Activated CD8-positive, alpha-beta T cell treated with anti-CD3 and anti-CD28 coated beads, Interleukin-2, amount 10 ng/mL, durations not matched to agents 7 days and 5 days (primary cell): ENCODE measurements at places on chromosomes 12 and 14.

GRCh38 chr12:47745485-47746041 is 13.1 kb downstream of the RAPGEF3 start:
- H3K4me3 ChIP-seq, result no peak overlapping the region
- no peak for DNase-seq
- H3K36me3 ChIP-seq, result no peaks in the 10 kb centered on the region
- H3K27me3 ChIP-seq, result peaks cover 24% of the 10 kb centered on the region
- H3K4me1 ChIP-seq, result peaks cover 17% of the 10 kb centered on the region

- H3K27me3 ChIP-seq, result no peaks in the 10 kb centered on the region
- DNase-seq, result no peak
Observed at GRCh38 chr14:80316441-80316840, 105.1 kb upstream of the DIO2 start.

DNA sequence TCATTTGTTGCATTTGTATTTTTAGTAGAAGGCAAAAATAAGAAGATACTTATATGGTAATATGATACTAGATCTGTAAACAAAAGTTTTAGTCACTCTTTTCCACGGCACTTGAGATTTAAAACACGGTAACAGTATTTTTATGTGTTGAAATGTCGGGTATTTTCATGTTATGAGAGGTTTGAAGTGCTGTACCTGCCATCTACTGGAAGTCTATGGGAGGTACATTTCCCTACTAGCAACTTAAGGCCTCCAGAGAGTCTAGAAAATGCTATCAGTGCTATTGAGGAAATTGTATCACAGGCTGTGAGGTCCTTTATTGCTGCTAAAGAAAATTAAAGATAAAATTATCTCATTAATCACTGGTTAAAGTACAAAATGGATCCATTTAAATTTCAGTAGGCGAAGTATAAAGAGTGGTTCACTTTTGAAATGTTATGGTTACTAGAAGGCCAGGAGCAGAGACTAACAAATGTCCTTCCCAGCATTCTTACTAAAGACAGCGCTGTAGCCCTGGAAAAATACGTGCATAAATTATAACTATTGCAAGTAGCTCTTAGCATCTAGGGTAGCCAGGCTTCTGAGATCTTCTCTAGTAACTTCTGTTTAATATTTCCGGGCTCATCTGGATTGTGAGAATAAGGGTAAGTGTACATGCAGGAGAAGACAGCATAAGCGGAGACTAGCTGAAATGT is 77.6 kb upstream of the PRKD1 start:
- H3K4me1 ChIP-seq, result no peaks in the 10 kb centered on the region
- H3K4me3 ChIP-seq, result no peak overlapping the region
- no peaks in the 10 kb centered on the region for H3K27me3 ChIP-seq
- DNase-seq, result no peak
- no peak overlapping the region for H3K27ac ChIP-seq
- H3K36me3 ChIP-seq, result no peaks in the 10 kb centered on the region

DNA sequence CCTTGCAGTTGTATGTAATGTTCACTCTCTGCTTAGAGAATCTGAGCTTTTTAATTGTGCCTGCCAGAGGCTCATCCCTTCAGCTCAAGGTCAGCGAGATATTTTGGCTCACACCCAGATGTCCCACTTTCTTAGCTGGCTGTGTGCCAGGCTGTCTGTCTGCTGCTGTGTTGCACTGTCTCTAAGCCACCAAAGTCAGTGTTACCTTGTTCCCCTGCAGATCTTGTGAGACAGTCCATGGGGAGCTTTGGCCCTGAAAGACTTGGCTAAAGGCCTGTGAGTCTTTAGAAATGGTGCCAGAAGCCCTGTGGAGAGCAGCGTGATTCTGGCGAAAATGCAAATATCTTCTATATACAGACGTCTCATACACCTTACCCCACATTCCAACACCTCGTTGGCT is 293.7 kb downstream of the TTC6 start:
- no peaks in the 10 kb centered on the region for H3K36me3 ChIP-seq
- H3K4me3 ChIP-seq, result no peak overlapping the region
- H3K4me1 ChIP-seq, result no peaks in the 10 kb centered on the region
- no peak for DNase-seq
- H3K27ac ChIP-seq, result no peak overlapping the region

DNA sequence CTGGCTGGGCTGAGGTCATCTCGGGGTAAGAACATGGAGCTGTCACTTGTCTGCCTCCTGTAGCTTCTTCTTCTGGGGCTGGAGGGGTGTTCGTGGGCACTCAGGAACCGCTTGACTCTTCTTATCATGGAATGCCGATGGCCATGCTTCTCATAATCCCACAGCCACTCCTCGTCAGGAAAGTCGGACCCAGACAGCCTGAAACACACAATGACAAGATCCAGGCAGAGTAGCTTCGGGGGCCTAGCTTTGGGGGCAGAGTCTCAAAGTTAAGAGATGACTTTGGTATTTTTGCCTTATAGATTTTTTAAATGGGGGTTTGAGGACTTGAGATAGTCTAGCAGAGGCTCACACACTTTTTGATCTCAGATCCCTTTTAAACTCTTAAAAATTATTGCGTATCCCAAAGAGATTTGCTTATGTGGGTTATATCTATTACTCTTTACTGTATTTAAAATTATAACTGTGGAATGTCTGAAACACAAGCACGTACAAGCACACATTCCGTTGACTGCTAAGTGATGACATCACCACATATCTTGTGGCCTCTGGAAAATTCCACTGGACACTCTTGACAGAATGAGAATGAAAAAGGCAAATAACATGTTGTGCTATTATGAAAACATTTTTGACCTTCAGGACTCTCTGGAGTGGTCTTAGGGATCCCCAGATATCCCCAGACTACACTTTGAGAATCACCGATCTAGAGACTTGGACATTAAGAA is 43.3 kb downstream of the BEST3 start:
- DNase-seq, result no peak
- no peaks in the 10 kb centered on the region for H3K36me3 ChIP-seq
- H3K4me3 ChIP-seq, result no peak overlapping the region
- H3K4me1 ChIP-seq, result no peaks in the 10 kb centered on the region
- peaks cover 18% of the 10 kb centered on the region for H3K27me3 ChIP-seq

DNA sequence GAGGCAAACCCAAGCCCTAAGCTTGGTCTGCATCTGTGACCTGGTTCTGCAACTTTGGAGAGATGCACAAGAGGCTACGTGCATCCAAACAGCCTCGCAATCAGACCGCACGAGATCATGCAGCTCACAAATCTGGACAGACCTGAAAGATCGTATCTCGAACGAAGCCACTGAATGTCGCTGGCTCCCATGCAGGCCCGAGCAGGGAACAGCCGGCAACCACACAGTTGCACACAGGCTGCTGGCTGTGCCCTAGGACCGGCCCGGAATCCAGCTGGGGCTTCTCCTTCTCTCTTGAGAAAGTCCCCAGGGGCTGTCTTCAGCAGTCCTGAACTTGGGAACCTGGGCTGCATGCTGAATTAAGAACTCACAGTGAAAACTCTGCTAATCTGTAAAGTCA is 27.9 kb downstream of the WNT5B start:
- H3K4me3 ChIP-seq, result no peak overlapping the region
- peaks cover 12% of the 10 kb centered on the region for H3K4me1 ChIP-seq

GRCh38 chr12:132784580-132784979 is 22.9 kb upstream of the ANKLE2 start:
- H3K27ac ChIP-seq, result peak overlapping the region; percentile 48
- H3K4me3 ChIP-seq, result no peak overlapping the region

DNA sequence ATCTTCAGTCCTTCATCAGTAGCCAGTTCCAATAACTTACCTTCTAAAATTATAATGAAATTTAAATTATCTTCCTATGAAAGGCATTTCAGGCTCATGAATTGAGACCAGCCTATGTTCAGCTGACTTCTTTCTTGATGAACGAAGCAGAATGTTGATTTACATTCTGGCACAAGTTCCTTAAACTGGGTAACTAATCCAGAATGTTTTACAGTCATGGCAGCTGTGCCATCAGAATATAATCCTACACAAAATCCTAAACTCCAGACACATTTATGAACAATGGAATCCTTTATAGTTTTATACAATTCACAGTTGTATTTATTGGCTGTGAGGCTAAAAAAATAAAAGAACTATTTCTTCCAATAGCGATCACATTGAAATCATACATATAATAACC is 97.3 kb upstream of the CPM start:
- H3K4me3 ChIP-seq, result no peak overlapping the region
- H3K27ac ChIP-seq, result no peak overlapping the region
- H3K36me3 ChIP-seq, result no peaks in the 10 kb centered on the region
- peaks cover 15% of the 10 kb centered on the region for H3K27me3 ChIP-seq
- no peak for DNase-seq
- H3K4me1 ChIP-seq, result no peaks in the 10 kb centered on the region

- H3K36me3 ChIP-seq, result peaks cover 89% of the 10 kb centered on the region
- no peaks in the 10 kb centered on the region for H3K27me3 ChIP-seq
- H3K4me3 ChIP-seq, result peak overlapping the region; percentile 99
- DNase-seq, result no peak
- H3K27ac ChIP-seq, result peak overlapping the region; percentile 100
- peaks cover 54% of the 10 kb centered on the region for H3K4me1 ChIP-seq
Observed at GRCh38 chr12:6533653-6533922, 729 bp upstream of the GAPDH start.

DNA sequence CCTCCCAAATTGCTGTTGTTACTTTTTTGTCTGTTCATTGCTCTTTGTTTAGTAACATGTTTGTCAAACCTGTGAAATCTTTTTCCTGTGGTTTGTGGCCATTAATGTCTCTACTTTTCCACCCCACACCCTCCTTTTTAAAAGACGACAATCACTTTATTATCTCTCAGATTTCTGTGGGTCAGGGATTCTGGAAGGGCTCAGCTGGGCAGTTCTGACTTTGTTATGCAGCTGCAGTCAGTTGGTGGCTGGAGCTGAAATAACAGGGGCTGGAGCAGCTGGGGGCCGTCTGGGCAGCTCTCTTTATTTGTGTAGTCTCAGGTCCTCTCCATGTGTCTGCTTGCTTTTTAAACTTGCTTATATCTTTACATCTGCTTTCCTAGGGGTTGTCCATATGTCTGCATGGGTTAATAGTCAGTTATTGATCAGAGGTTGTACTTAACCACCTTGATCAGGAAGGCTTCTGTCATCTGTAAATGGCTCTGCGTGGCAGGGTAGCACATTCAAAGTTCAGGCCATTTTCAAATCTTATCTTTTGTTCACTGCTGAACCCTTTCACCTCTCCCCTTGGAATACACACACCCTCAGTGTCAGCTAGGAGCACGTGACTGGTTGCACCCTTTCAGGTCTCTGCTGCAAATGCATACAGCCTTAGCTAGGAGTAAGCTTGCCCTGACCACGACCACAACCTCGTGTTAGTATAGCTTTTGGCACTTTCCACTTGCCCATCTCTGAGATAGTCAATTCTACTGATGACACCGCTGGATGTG is 27.9 kb downstream of the BORCS5 start:
- DNase-seq, result peak; percentile 84
- peaks cover 57% of the 10 kb centered on the region for H3K36me3 ChIP-seq
- H3K27me3 ChIP-seq, result no peaks in the 10 kb centered on the region

DNA sequence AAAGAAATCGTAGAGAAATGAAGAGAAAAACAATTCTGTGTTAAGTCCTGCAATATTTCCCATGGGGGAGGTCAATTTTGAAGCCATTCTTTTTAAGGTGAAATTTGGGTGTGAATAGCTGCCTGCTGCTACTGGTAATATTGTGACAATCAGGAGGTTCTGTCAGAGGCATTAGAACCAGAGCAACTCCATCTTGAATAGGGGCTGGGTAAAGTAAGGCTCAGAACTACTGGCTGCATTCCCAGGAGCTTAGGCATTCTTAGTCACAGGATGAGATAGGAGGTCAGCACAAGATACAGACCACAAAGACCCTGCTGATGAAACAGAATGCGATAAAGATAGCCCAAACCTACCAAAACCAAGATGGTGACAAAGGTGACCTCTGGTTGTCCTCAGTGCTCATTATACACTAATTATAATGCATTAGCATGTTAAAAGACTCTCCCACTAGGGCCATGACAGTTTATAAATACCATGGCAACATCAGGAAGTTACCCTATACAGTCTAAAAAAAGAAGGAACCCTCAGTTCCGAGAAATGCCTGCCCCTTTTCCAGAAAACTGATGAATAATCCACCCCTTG is 24.8 kb upstream of the MTHFD1 start:
- no peaks in the 10 kb centered on the region for H3K36me3 ChIP-seq
- H3K27ac ChIP-seq, result no peak overlapping the region
- no peaks in the 10 kb centered on the region for H3K27me3 ChIP-seq
- no peak for DNase-seq
- no peak overlapping the region for H3K4me3 ChIP-seq

DNA sequence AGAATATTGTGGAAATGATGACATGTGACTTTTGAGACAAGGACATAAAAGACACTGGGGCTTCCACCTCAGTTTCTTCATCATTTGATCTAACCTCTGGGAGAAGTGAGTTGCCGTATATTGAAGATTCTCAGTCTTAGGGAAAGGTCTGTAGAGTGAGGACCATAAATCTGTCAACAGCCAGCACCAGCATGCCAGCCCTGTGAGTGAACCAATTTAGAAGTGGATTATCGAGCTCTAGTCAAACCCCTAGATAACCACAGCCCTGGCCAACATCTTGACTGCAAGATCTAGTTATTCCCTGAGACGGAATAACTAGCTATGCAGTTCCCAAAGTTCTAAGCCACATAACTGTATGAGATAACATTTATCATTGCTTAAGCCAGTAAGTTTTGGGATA is 108.8 kb upstream of the PTPRR start:
- H3K27me3 ChIP-seq, result no peaks in the 10 kb centered on the region
- no peaks in the 10 kb centered on the region for H3K4me1 ChIP-seq
- no peaks in the 10 kb centered on the region for H3K36me3 ChIP-seq
- DNase-seq, result no peak

DNA sequence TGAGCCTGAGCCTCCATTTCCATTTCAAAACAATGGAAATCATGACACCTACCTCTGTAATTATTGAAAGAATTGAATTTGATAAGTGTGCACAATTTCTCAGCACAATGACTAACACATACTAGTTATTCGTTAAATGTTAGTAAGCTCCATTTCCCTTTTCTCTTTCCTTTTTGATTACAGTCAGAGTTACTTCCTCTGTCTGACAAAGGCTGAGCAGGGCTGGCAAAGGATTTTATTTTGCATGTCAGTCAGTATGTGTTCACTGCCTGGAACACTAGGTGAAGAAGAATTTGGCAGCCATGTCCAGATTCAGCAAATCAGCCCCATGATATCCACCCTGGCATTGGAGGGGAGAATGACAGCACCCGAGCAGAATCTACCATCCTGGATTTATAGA is 12.2 kb upstream of the RHOJ start:
- no peaks in the 10 kb centered on the region for H3K36me3 ChIP-seq
- no peak overlapping the region for H3K27ac ChIP-seq
- no peaks in the 10 kb centered on the region for H3K4me1 ChIP-seq
- H3K27me3 ChIP-seq, result no peaks in the 10 kb centered on the region
- H3K4me3 ChIP-seq, result no peak overlapping the region

- H3K27me3 ChIP-seq, result peaks cover 38% of the 10 kb centered on the region
- H3K4me1 ChIP-seq, result peaks cover 13% of the 10 kb centered on the region
- no peak for DNase-seq
- H3K4me3 ChIP-seq, result no peak overlapping the region
- no peak overlapping the region for H3K27ac ChIP-seq
Observed at GRCh38 chr12:7870335-7870734, 2.4 kb downstream of the SLC2A14 start.

DNA sequence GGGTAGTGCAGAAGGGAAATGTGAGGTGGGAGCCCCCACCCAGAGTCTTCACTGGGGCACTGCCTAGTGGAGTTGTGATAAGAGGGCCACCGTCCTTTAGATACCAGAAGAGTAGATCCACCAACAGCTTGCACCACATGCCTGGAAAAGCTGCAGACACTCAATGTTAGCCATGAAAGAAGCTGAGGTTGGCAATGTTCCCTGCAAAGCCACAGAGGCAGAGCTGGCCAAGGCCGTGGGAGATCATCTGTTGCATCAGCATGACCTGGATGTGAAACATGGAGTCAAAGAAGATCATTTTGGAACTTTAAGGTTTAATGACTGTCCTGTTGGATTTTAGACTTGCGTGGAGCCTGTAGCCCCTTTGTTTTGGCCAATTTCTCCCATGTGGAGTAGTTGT is 468.4 kb upstream of the FOXG1 start:
- DNase-seq, result no peak
- no peak overlapping the region for H3K27ac ChIP-seq
- H3K27me3 ChIP-seq, result no peaks in the 10 kb centered on the region
